Amygdala (tissue), 56 donors: ENCODE measurements at places on chromosomes 16 and 17.
A peak's percentile ranks its signal among the peaks of the same experiment; 100 is the strongest.

GRCh38 chr17:8466873-8467272 lies 31.2 kb downstream of the NDEL1 start:
- DNase-seq, result no peak

DNA sequence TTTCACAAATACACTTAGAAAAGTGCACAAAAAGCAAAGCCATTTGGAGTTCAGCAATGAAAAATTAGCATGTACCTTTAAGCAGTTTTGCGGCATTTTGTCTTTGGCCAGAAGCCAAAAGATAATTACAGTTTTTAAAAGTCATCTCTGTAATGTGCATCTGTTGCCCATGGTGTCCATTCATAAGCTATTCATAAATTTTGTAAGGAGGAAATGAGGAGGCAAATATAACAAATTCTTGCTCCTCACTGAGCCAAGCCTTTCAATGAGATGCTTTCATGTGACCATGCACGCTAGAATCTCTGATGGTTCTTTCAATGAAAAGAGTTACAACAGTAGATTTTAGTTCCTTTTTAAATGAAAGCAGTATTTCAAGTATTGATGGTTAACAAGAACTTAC lies 247.1 kb upstream of the MON1B start:
- DNase-seq, result no peak

GRCh38 chr16:73390491-73390890 lies 342.6 kb upstream of the ZFHX3 start:
- no peak for DNase-seq

DNA sequence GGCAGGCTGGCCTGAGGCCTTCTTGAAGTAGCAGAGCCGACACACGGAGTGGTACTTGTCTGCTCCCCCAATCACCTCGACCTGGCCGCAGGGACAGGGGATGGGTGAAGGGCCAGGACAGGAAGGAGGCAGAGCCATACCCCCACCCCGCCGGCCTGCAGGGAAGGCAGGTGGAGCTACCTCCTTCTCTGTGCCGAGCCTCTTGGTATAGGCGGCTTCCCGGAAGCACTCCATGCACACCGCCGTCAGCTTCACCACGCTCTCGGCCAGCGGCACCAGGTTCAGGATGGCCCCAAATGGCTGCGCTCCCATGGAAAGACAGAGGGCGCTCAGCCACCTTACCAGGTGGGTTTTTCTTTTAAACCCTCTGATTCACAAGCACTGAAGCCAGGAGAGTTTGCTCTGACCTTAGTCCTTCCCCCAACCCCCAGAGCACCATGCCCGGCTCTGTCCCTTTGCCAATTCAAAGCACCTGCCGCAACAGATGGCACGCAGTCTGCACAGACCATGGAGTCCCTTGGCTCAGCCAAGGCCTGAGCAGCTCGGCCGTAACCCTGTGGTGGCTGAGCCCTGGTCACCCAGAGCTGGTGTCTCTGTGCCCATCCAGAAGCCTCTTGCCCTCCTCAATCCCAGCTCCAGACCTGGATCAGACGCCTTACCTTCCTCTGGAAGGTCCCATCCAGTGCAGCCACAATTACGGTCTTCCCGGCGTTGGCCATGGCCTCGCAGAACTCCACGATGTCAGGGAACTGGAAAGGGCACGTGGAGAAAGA lies 6.7 kb downstream of the SYNGR2 start:
- DNase-seq, result no peak

DNA sequence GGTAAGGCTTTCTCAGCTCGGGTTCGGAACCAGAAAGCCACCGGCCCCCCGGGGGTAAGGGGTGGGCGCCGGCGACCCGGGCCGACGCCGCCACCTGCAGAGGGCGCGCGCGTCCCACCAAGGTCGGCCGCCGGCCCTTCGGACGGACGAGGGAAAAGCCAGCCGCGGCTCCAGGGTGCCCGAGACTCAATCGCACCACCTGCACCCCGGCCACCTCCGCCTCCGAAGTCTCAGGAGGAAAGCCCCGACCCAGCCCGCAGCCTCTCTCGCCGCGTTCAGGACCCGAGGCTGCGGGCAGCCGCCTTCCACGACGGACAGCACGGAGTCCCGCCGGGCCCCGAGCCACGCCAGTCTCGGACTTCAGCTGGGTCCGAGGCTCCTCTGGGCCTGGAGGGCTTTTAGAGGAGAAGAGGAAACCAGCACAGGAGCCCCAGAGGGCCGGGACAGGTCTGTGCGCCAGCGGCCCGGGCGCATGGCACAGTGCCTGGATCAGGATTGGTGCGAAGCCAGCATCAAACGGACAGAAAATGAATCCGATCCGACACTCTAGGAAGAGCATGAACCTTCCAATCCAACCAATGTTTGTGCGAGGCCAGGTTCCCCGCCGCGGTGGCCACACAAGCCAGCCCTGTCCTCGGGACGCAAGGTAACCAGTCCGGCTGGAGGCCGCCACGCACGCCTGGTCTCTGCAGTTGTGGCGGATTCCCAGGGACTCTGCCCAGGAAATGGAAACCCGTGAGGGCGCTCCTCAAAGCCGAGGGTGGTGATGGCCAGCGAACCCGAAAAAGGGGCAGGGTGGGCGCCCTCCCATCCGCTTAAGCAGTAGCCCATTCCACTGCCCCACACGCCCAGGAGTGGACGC lies 6.7 kb downstream of the CBX8 start:
- peak; percentile 21 for DNase-seq

DNA sequence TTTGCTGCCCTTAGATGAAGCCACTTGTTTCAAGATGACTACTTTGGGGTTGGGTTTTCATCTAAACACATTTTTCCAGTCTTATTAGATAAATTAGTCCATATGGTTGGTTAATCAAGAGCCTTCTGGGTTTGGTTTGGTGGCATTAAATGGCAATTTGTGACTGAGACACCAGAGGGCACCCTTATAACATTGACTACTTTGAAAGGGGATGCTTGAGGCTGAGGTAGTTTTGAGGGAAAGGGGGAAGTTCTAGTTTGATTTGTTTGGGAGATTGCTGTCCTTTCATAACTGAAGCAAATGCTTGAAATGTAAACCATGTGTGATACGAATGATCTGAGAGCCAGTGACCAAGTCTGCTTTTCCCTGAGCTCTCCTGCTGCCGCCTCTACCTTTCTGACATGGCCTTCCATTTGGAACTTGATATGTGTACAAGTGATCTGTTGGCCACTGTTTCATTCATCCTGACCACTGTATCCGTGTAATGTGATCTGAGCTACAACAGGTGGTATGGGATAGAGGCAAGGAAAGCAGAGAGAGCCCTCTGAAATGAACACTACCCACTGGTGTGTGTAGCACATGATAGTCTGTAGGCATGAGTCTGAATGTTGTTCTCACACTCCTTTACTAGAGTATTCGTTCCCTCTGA lies 5.8 kb upstream of the RARA start:
- DNase-seq, result no peak

- no peak for DNase-seq
These were observed 15.7 kb upstream of the CBX8 start for GRCh38 chr17:79812353-79813258.

GRCh38 chr17:21001111-21001812 lies 41.5 kb downstream of the USP22 start:
- no peak for DNase-seq

DNA sequence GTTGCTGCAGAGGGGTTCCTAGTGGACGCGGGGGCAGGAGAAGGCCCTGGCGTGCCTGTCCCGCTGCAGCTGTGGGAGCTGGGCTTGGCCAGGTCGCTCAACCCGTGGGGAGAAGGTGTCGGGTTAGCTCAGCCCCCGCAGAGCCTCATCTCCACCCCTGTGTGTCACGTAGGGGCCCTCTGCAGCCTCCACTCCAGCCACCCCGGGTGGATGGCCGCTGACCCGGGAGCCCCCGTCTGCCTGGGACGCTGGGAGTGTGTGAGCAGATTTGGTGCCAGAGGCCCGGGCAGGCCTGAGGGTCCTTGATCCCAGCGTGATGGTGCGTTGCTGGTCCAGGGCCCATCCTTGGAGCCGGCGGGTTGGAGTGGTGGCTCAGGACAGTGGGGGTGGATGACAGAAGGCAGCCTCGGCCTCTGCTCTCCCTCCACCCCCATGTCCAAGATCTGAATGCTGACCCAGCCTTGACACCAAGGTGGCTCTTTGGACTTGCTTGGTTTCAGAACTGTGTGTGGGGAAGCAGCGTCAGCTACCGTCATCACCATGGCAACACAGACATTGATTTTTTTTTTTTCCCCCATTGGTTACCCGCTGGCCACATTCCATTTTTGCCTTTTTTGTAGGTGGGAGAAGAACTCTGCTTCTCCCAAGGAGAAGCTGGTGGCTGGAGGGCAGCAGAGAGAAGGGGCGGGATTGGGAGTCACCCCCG lies 35.7 kb downstream of the BAIAP2 start:
- no peak for DNase-seq

DNA sequence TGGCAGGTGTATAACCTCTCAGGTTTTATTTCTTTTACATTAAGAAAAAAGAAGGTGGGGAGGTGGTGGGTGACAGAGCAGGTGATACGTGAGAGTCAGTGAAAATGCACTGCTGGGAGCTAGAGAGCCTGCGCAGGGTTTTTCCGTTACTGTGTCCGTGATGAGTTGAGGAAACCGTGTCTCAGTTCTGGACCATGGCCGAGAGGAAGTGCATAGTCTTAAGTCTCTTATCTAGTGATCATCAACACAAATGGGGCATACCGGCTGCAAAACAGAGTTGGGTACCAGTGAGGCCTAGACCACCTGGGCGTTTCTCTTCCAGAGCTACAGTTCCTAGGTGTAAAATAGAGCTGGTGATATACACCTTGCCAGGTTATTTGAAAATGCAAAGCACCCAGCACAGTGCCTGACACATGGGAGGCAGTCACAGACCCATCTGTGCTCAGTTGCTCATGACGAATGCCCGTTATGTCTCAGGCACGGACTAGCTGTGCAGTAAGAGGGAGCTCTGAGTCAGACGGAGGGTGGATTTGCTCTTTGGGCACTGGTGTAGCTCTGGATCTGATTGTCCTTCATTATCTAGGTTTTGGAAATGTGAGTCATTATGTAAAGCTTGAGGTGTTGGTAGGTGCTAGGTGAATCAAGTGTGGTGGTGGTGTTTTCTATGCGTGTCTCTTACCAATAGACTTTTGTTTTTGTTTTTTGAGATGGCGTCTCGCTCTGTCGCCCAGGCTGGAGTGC lies 60.9 kb downstream of the RPTOR start:
- no peak for DNase-seq

DNA sequence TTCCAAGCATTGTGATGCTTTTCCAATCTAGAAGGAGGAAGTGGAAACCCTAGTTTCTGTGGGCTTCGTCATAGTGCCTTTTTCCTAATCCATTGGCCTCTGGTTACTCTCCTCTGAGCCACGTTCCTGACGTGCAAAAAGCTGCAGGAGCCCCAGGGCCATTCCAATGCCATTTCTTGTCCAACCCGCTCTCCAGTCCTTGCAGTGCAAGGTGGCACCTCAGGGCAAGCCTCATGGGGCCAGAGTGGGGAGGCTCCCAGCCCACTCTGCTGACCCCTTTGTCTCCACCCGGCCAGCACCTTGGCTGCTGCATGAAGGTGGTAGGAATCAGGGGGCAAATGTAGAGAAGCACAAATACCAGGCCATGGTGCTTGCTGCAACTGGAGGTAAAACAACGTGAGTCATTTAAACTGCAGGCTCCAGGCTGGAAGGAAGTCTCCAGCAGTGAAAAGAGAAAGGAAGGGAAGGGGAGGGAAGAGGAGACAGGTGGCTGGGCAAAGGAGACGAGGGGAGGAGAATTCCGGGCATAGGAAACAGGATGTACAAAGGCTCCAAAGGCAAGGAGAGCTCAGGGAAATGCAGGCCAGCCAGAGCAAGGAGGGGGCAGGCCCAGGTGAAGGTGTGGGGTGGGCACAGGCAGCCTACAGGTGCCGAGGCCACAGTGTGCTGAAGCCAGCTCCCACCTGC lies 168.2 kb upstream of the TNRC6C start:
- no peak for DNase-seq

- no peak for DNase-seq
These were observed 17.0 kb downstream of the FAM117A start for GRCh38 chr17:49746791-49747490.

DNA sequence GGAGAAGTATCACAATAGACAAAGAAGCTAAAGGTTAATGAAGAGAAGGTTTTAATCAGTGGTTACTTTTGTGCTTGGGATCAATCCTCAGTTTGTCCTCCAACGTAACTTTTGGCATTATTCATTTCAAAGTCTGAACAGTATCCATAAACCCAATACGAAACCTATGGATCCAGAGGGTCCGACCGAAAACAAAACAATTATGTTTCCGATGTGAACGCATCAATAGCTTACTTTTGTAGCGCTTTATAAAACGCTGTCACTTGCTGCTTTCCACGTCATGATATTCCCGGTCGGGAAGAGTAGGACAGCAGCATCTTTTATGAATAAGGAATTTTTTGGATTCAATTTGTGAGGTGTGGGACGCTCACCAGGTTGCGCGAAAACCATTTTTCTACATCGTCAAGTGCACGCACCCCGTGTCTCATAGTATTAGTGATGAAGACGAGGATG lies 383.8 kb downstream of the ZFHX3 start:
- DNase-seq, result no peak

DNA sequence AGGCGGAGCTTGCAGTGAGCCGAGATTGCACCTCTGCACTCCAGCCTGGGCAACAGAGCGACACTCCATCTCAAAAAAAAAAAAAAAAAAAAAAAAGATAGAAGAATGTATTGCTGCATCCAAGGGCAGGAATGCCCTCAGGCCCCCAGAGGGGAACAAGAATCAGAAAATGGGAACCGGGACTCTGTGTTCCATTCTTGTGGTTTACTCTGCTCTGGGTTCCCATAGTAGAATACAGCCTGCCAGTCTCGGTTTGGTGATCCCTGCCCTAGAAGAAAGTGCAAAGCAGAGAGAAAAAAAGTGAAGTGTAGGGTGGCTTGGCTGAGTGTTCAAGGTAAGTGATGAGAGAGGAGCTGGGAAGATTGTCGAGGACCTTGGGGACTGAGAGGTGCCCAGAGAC lies 27.4 kb upstream of the KDM6B start:
- DNase-seq, result no peak

DNA sequence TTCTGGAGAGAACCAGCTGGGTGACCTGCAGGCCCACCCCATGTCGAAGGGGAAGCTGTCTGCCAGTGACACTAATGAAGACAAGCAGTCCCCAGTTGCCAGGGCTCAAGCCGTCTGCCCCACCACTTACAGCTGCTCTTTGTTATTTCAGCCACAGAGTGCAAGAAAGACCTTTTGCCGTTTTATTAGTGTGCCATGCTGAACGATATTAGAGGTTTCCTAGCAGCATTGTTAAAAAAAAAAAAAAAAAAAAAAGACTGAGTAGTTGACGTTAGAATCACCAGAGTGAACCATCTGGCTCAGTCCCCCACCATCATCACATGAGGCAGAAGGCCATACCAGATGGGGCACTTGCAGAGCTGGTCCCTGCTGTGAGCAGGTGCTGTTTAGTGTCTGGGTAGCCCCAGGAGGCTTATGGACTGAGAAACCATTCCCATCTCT lies 26.5 kb upstream of the SLC39A11 start:
- DNase-seq, result no peak

- peak; percentile 27 for DNase-seq
These were observed at the start of gene ACSM5 for GRCh38 chr16:20409398-20410120. TSS of gene ACSM5 (plus strand) at chr16:20409534. CDS start at chr16:20411485, 1,951 bp downstream.

GRCh38 chr16:28923231-28923587 lies 1.8 kb downstream of the RABEP2 start:
- no peak for DNase-seq

GRCh38 chr16:27508476-27508875 lies 41.2 kb downstream of the GTF3C1 start:
- no peak for DNase-seq
